ENCODE measurements at places on chromosomes 3 and 15. TPM values are rescaled to one million over a fixed set of nuclear protein-coding genes. Genes with fewer than 3 reads are reported as not detected.

The C3orf85 gene
- total RNA-seq = not detected

The SLC28A1 gene
- total RNA-seq = not detected

The CAMK2N2 gene
- total RNA-seq = 0.14 TPM

The MED12L gene
- 2.5 TPM for total RNA-seq

The FANCD2 gene
- 71.4 TPM for total RNA-seq

The ACKR4 gene
- 0.26 TPM for total RNA-seq

The TTC14 gene
- 46.4 TPM for total RNA-seq

The CGNL1 gene
- not detected for total RNA-seq

The LRRC49 gene
- not detected for total RNA-seq

The WDR72 gene
- total RNA-seq = not detected

The SMCO1 gene
- total RNA-seq = not detected

The CXCR6 gene
- total RNA-seq = 15.2 TPM

GRCh38 chr3:148792516-148792915 is 35.1 kb upstream of the CPB1 start:
- H3K27ac ChIP-seq = no peak overlapping the region
- no peak overlapping the region for H3K4me3 ChIP-seq

GRCh38 chr3:147921051-147921450 is 511.9 kb downstream of the ZIC1 start:
- no peak overlapping the region for H3K4me3 ChIP-seq
- no peaks in the 10 kb centered on the region for H3K27me3 ChIP-seq
- H3K27ac ChIP-seq = no peak overlapping the region
- DNase-seq = no peak
- H3K4me1 ChIP-seq = no peaks in the 10 kb centered on the region
- no peaks in the 10 kb centered on the region for H3K36me3 ChIP-seq

DNA sequence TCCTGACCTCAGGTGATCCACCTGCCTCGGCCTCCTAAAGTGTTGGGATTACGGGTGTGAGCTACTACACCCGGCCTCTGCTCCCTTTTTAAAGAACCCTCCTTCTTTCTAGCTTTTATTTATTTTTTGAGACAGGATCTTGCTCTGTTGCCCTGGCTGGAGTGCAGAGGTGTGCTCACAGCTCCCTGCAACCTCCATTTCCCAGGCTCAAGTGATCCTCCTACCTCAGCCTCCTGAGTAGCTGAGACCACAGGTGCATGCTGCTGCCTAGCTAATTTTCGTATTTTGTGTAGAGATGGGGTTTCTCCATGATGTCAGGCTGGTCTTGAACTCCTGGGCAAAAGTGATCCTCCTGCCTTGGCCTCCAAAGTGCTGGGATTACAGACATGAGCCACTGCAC is 34.5 kb downstream of the TKT start:
- H3K27me3 ChIP-seq = no peaks in the 10 kb centered on the region
- peaks cover 18% of the 10 kb centered on the region for H3K36me3 ChIP-seq
- no peak overlapping the region for H3K27ac ChIP-seq
- no peak for DNase-seq
- no peak overlapping the region for H3K4me3 ChIP-seq

DNA sequence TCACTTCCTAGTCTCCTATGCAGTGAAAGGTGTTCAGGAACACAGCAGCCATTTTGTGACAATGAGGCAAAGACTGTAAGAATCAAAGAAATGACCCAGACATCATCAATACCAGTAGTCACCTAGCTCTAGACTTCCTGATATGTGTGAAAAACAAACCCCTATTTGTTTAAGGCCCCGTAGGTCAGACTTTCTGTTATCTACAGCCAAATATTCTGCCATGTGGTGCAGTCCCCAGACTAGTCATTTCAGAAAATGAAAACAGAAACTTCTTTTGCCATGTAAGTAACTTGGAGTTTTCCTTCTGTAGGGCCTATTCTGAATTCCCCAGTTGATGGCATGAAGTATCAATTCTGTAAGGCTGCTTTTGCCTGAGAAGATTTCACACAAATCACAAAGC is 181.7 kb upstream of the SNTN start:
- DNase-seq = no peak
- H3K27ac ChIP-seq = no peak overlapping the region
- H3K4me1 ChIP-seq = no peaks in the 10 kb centered on the region
- no peaks in the 10 kb centered on the region for H3K36me3 ChIP-seq
- no peak overlapping the region for H3K4me3 ChIP-seq
- no peaks in the 10 kb centered on the region for H3K27me3 ChIP-seq

DNA sequence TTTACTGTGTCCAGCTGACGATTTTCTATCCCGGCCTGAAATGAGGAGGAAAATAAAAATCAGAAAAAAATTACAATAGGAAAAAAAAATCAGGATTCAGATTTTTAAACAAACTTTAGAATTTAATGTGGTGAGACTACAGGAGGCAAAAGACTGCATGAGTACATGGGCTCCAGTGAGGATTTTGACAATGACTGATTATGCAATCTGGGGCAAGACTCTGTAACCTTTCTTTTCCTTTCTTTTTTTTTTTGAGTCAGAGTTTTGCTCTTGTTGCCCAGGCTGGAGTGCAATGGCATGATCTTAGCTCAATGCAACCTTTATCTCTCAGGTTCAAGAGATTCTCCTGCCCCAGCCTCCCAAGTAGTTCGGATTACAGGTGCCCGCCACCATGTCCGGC is 29.9 kb downstream of the SPG11 start:
- H3K4me1 ChIP-seq = peaks cover 22% of the 10 kb centered on the region
- DNase-seq = no peak
- H3K36me3 ChIP-seq = peaks cover 59% of the 10 kb centered on the region
- no peaks in the 10 kb centered on the region for H3K27me3 ChIP-seq
- peak overlapping the region; percentile 71 for H3K4me3 ChIP-seq
- H3K27ac ChIP-seq = peak overlapping the region; percentile 91

- no peaks in the 10 kb centered on the region for H3K36me3 ChIP-seq
- DNase-seq = no peak
- no peak overlapping the region for H3K27ac ChIP-seq
- peaks cover 26% of the 10 kb centered on the region for H3K27me3 ChIP-seq
- no peaks in the 10 kb centered on the region for H3K4me1 ChIP-seq
These were observed 58.0 kb upstream of the FOXB1 start for GRCh38 chr15:59946084-59946483.

DNA sequence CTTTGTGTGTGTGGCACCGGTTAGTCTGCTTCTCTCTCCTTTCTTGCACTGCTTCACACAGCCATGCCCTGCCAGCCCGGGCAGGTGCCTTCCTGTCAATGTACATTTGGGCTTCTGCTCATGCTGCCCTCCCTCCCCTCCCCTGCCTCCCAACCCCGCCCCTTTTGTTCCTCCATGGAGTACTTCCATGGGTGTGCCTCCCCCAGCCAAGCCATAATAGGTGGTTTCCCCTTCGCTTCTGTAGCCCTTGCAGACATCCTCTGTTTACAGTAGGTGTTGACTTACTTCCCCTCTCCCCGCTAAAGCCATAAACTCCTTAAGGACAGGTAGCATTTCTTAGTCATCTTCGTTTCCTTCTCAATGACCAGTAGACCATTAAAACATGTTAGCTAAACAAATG is 31.8 kb upstream of the CRTC3 start:
- no peak for DNase-seq
- H3K4me1 ChIP-seq = peaks cover 12% of the 10 kb centered on the region
- peaks cover 69% of the 10 kb centered on the region for H3K36me3 ChIP-seq
- H3K27me3 ChIP-seq = no peaks in the 10 kb centered on the region
- no peak overlapping the region for H3K27ac ChIP-seq

- H3K4me1 ChIP-seq = peaks cover 30% of the 10 kb centered on the region
- no peaks in the 10 kb centered on the region for H3K36me3 ChIP-seq
- no peak overlapping the region for H3K4me3 ChIP-seq
- H3K27me3 ChIP-seq = no peaks in the 10 kb centered on the region
- DNase-seq = no peak
- H3K27ac ChIP-seq = no peak overlapping the region
These were observed 1.8 kb downstream of the NME9 start for GRCh38 chr3:138327831-138328230.

- no peak overlapping the region for H3K4me3 ChIP-seq
- H3K4me1 ChIP-seq = no peaks in the 10 kb centered on the region
- H3K27ac ChIP-seq = no peak overlapping the region
These were observed 201.5 kb downstream of the SOX2 start for GRCh38 chr3:181913254-181913653.

GRCh38 chr15:31266712-31267111 is 59.9 kb upstream of the KLF13 start:
- H3K27me3 ChIP-seq = no peaks in the 10 kb centered on the region
- peak overlapping the region; percentile 68 for H3K4me3 ChIP-seq
- peak overlapping the region; percentile 78 for H3K27ac ChIP-seq
- H3K36me3 ChIP-seq = no peaks in the 10 kb centered on the region
- no peak for DNase-seq

- no peak overlapping the region for H3K4me3 ChIP-seq
- no peak for DNase-seq
- peaks cover 4% of the 10 kb centered on the region for H3K36me3 ChIP-seq
- H3K27me3 ChIP-seq = peaks cover 2% of the 10 kb centered on the region
- peaks cover 3% of the 10 kb centered on the region for H3K4me1 ChIP-seq
These were observed 116.7 kb downstream of the NUP210 start for GRCh38 chr3:13303410-13303809.

- peaks cover 12% of the 10 kb centered on the region for H3K27me3 ChIP-seq
- no peaks in the 10 kb centered on the region for H3K36me3 ChIP-seq
- H3K4me3 ChIP-seq = no peak overlapping the region
- peaks cover 3% of the 10 kb centered on the region for H3K4me1 ChIP-seq
These were observed 31.2 kb downstream of the MYH15 start for GRCh38 chr3:108479224-108479623.

- H3K27ac ChIP-seq = no peak overlapping the region
- peak; percentile 52 for DNase-seq
- H3K4me3 ChIP-seq = no peak overlapping the region
- no peaks in the 10 kb centered on the region for H3K36me3 ChIP-seq
- peaks cover 16% of the 10 kb centered on the region for H3K4me1 ChIP-seq
These were observed 3.1 kb downstream of the MYLK start for GRCh38 chr3:123880998-123881561.

- no peak for DNase-seq
- no peak overlapping the region for H3K4me3 ChIP-seq
- no peaks in the 10 kb centered on the region for H3K27me3 ChIP-seq
- no peaks in the 10 kb centered on the region for H3K36me3 ChIP-seq
These were observed 122.4 kb downstream of the UBE2E2 start for GRCh38 chr3:23325466-23326065.

DNA sequence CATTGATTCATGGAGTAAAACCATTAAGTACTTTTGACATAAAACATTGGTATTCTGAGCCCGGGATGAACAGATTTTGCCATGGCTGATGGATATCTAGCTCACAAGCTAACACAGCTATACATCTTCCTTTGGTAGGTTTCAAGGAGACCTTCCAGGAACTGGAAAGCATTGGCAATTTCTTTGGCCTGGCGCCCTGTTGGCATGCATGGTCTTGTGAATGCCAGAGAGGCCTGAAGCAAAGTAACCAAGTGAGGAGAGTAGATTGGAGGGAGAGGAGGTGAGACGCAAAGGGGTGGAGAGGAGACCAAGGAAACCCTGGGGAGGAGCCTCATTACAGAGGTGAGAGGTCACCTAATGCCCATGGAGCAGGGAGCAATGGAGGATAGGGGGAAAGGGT is 67.2 kb downstream of the SQOR start:
- peaks cover 14% of the 10 kb centered on the region for H3K4me1 ChIP-seq
- peaks cover 25% of the 10 kb centered on the region for H3K27me3 ChIP-seq
- H3K27ac ChIP-seq = no peak overlapping the region
- peaks cover 3% of the 10 kb centered on the region for H3K36me3 ChIP-seq

DNA sequence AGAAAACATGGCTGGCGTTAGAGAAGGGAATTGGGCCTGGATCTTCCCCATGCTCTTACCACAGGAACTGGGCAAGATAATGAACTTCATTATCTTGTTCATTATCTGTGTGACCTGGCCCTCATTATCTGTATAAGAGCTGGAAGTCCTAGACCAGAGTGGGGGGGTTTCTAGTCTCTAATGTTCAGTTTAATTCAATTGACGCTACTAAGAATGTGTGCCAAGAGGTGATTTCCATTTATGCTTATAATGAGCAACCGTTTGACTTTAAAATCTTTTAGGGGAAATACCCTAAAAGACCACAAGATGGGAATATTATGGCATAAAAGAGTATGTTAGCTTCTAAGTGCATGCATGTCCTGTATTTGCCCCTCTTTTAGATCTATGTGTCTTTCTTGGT is 59.1 kb upstream of the CSTA start:
- H3K27ac ChIP-seq = no peak overlapping the region
- no peaks in the 10 kb centered on the region for H3K36me3 ChIP-seq
- DNase-seq = no peak
- peaks cover 23% of the 10 kb centered on the region for H3K27me3 ChIP-seq
- H3K4me3 ChIP-seq = no peak overlapping the region
